Progenitor cell of endocrine pancreas (in vitro differentiated cells): ENCODE measurements at places on chromosomes 2 and 18.
A peak's percentile ranks its signal among the peaks of the same experiment; 100 is the strongest.

GRCh38 chr18:79582978-79583377 is 96.6 kb upstream of the CTDP1 start:
- DNase-seq: no peak

GRCh38 chr18:32803568-32803967 is 30.7 kb upstream of the KLHL14 start:
- DNase-seq: peak; percentile 25

DNA sequence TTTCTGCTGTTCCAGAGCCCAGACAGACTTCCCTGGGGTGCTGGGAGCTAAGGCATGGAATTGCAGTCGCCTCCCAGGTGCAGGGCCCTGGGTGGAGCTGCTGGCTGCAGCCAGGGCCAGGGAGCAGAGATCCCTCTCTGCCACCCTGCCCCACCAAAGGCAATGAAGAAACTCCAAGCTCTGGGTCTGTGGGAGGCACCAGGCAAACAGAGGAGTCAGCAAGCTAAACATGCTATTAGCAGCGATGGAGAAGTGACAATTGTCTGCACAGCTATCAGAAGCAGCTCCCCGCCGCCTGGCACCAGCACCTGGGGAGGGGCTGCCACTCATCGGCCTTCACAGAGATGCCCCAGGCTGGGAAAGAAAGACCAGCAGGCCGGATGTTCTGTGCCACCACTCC is 28.0 kb upstream of the COX5B start:
- DNase-seq: no peak

GRCh38 chr2:238898534-238899281 is 50.8 kb downstream of the TWIST2 start:
- no peak for DNase-seq

DNA sequence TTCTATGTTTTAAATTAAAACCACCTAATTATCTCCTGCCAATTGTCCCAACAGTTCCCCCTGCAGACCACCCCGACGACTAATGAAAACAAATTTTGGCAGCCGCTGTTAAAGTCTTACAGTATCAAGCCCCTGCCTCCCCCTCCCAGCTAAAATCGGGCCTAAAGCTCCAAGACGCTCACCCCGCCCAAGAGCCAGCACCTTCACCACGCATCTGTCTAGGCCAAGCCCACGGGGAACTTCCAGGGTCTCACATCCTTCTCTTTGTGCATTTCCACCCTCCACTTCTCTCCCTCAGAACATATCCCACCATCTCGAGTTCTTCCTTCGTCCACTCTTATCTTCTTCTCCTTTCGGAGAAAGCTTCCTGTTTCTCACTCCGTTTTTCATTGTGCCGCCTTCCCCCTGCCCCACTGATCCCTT is 445 bp downstream of the PRPF40A start:
- DNase-seq: no peak

- no peak for DNase-seq
These were observed 6.1 kb upstream of the ST6GAL2 start for GRCh38 chr2:106892048-106892447.

- DNase-seq: no peak
These were observed 223.1 kb upstream of the SP5 start for GRCh38 chr2:170492010-170492409.

- DNase-seq: no peak
These were observed 96.9 kb upstream of the MSTN start for GRCh38 chr2:190159453-190159852.

GRCh38 chr2:241463276-241464135 is 44.9 kb downstream of the STK25 start:
- no peak for DNase-seq

DNA sequence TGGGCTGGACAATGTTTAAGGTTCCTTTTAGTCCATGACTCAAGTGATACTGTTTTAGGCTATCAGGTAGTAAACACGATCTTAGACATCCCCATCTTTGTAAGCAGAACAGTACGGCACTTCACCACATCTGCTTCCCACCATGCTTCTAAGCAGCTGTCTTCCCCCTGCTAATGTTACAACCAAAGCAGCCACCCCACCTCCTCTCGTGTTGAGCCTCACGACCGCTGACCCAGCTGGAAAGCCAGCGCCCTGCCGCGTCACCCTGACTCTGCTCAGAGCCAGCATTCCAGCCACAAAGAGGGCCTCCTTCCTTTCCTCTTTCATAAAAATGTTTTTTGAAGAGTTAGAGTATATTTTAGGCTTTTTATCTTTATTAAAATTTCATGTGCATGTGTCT is 9.4 kb downstream of the MTERF4 start:
- no peak for DNase-seq

DNA sequence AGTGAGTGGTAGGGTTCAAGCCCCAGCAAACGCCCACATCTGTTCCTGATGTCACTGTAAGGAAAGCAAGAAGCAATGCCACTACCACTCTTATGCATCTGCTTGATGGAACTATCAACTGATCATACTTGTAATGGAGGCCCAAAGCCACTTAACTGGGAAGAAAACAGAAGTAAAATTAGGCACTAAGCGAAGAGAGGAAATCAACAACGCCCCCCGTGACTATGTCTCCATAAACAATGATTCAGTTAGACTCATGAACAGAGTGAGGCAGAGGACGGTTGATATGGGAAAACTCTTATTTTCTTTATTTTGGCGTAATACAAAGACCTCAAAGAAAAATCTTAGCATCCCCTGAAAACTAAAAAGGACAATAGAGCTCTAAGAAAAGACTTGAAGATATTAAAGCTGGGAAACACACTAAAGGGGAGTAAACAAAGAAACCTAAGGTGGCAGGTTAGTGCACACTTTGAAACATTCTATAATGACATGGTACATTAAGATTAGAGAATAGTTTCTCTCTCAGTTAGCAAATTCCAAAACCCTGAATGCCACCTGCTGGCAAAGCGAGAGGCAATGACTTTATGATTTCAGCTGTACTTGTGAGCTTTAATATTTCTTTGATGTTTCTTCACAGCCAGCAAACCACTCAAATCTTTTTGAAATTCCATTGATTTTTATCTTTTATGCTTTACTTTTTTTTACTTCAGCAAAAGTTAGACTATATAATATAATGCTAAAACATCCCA is 86.5 kb downstream of the LRP2 start:
- DNase-seq: no peak

DNA sequence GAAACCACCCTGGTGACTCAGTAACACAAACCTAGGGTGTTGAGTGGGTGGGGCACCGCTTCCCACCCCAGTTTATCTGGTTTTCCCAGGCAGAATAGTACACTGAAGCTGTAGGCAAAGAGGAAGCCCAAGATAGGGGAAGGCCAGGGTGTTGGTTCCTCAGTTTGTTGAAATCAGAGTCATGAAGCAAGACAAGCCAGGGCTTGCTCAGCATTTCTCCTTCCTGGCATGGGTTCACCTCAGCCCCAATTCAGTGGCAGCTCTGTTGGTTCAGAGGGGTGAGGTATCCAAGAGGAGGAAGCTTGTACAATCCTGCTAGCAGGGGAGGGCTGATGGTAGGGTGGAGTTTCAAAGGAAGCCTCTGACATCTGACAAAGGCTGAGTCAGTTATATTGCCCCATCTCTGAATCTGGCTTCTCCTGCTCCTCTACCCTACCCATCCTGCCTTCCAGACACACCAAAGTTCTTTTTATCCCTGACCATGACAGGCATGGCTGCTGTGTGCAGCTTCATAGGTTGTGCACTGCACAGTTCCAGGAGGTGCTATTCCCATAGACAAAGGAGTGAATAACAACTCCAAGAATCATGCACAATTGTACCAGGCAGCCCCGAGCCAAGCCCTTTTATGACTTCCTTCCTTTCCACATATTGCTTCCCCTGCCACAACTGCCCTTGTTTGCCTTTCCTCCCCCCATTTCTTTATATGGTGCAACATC is 24.9 kb upstream of the RAB10 start:
- no peak for DNase-seq

DNA sequence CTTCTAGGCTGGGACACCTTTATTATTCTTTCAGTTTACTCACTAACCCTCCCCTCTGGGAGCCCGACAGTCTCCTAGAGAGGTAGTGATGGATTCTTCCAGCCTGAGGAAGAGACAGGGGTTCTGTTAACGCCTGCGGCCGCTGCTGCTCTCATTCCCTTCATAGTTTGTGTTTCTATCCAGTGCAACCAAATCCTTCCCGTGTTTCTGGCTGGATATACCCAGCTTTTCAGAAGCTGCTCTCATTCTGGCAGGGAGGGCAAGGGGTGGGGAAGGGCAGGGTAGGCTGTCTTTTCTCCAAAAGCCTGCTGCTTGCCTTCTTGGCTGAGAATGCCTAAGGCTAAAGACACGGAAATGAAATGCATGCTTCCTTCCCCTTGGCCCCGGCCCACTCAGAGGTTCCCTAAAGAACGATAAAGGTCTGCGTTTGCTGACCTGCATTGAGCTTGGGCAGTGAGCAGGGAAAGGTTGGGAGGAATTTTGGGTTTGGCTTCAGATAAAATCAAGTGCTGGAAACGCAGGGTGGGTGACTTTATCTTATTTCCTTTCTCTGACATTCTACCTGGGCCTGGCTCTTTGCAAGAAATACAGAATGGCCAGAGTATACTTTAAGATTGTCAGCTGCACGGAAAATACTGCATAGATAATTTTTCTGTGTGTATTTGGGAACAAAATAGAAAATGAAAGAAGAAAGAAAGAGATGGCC is 390.9 kb downstream of the NBAS start:
- DNase-seq: no peak

DNA sequence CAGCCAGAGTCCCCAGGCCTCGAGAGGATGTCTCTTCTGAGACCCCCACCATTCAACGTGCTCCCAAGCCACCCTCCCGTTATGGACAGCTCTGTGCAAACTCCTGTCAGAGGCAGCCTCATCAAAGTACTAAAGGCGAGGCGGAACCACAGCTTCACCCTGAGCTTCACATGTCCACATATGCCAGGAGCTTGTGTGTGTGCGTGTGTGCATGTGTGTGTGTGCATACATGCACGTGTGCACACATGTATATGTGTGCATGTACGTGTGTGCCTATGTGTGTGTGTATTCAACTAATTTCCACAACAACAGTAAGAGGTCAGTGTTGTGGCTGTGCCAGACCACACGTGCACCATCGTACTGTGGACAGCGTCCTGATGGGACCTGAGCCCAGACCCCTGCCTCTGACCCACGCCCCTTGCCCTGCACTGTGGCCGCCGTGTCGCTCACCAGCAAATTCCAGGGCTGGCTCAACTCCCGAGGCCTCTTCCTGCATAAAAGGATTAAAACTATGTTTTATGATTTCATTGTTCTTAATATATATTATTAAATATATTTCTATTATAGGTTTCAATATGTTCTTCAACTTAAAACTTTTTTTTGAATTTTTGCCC is 444.8 kb downstream of the EIPR1 start:
- no peak for DNase-seq

DNA sequence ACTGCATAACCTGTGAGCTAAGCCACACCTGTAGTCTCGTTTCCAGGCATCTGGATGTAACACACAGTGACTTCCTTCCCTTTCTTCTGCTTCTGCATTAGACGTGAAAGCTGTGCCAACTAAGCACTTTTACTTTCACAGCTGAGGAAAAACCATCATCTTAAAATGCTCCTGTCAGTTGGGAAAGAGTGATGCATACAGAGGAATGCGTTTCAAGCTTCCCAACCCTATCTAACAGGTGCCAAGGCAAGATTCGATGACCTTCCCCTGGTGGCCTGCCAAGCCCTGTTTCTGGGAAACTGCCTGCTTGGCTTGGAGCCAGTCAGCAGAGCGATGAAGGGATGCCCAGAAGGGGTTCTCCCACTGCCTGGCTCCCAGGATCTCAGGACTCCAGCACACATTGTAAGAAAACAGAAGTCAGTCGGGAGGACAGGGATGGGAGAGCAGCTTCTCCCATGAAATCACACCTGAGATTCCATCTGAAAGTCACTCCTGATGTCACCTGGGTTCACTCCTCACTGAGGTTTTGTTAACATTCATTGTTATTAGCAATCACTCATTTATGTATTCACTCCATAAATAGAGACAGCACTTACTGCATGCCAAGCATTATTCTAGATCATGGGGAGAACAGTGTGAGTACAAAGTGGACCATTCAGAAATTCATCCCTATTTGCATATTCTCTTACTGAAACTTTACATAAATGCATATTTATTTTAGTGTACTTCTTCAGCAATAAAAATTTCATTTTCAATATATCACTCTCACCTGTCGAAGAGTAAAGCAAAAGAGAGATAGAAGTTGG is 64.1 kb downstream of the DTNA start:
- no peak for DNase-seq

GRCh38 chr18:75422341-75422910 is 5.1 kb downstream of the SMIM21 start:
- DNase-seq: no peak

- DNase-seq: no peak
These were observed 143.7 kb downstream of the NAPG start for GRCh38 chr18:10669441-10670100.

DNA sequence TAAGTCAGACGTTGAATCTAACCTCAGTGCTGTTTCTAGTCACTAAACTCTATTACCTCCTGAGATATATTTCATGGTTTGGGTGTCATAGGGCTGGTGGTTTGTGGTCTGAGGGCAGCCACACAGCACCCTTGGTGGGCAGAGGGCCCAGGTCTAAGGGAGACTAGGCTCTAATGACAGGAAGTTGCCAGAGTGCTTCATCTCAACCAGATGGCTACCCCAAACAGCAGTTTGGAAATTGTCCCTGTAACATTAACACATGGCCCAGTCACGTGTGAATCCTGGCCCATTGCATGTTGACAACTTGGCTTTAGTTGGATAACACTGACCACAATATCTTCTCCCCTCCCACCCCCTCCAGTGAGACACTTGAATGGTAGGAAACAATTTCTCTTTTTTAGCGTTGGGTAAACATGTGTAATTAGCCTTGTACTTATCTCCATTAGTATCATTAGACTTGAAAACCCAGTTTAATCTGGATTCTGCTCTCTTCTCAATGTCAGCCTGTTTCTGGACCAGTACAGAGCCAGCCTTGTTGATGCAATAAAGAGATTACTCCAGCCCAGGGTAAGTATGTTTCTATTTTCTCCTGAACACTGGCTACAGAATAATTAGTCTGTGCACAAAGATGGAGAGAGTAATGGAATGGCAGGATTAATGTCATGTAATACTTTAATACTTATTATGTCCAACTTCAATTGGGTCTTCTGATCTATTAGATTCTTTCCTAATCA is 187.8 kb upstream of the SIX3 start:
- no peak for DNase-seq

DNA sequence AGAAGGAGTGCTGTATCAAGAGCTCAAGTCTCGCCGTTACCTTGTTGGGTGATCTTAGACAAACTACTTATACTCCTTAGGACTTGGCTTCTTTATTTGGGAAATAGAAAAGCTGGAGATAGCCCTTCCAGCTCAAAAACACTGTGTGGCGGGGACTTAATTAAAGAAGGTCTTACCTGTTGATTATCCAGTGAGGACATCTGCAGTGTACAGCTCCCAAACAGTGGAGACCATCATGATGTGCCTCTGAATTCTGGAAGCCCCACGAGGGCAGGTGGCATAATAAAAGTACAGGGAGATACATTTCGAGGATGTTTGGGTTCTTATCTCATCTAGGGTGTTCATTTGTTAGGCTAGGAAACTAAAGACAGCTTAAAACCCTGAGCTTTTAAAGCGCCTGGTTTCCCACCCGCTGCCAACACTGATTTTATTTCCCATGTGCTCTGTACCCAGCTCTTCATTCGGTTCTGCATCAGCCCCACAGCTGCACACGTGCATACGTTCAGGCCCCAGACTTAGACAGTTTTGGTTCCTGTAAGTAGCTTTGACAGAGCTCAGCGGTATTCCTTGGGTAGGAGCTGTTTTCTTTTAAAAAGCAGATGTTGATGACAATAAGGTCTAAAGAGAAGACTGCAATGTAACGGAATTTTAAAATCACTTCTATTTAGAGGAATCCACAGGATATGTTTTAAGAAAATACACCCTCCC is 80.5 kb upstream of the SIX2 start:
- no peak for DNase-seq

- DNase-seq: no peak
These were observed 29.3 kb upstream of the OTOS start for GRCh38 chr2:240169486-240170353.
